ENCODE measurements at places on chromosomes 4 and X. TPM values are rescaled to one million over a fixed set of nuclear protein-coding genes. Genes with fewer than 3 reads are reported as not detected.

DNA sequence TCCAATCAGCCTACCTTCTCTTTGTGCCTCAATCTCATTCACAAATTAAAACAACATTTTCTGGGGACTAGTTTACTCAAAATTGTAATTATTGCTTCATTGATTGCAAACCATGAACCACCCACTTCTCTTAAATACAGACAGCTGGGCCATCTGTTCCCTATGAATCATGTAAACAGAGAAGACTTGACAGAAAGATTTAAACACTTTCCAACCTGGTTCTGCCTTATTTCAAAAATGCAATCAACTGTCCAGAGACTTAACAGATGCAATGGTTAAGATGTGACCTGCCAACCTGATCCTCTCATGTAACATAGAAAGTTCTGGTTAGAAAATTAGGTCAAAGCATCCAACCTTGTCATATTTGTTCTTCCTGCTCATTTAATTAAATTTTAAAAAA is 20.8 kb upstream of the SERTM2 start:
- no peak for DNase-seq

DNA sequence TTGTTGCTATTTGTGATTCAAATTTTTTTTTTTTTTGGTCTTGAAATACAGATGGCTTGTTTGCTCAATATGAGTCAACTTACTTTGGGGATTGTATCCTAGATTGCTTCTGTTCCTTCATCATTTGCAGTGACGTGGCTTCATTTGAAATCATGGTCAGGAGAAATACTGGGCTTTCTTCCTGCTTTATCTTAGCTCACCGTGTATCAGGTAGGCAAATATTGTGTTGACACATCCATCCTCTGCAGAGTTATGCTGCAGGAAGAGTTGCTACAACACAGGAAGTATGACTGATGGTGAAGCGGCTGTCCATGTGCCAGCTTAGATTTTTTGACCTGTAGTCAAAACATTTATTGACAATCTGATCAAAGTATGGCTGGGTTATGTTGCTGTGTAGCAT is 232.2 kb downstream of the C4orf33 start:
- no peak for DNase-seq

- DNase-seq = no peak
These were observed 208.9 kb downstream of the GBA3 start for GRCh38 chr4:22901631-22902030.

DNA sequence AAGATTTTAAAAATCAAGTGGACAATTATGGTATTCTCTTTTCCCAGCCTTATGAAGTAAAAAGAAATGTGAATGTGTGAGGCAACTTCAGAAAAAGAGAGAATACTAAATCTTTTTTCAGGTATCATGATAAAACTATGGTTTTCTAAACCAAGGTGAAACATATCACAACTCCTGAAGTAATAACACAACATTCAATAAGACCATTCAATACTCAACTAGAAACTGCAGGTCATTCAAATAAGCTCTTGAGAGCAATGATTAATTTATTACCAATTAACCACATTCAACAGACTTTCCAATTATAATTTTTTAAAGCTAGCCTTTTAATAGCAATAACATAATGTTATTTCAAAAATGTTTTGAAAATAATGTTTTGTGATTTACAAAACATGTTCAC is 35.8 kb downstream of the SLC10A7 start:
- no peak for DNase-seq

GLRA2 gene
- not detected for total RNA-seq

Data from fibroblast of the aortic adventitia (primary cell).